ENCODE measurements at places on chromosomes 7 and 10. TPM values are rescaled to one million over a fixed set of nuclear protein-coding genes. Genes with fewer than 3 reads are reported as not detected.
A peak's percentile ranks its signal among the peaks of the same experiment; 100 is the strongest.

Gene NRG3
- polyA plus RNA-seq, result not detected

Gene BUD31
- 66.7 TPM for polyA plus RNA-seq

Gene CSGALNACT2
- 2.6 TPM for polyA plus RNA-seq

Gene GJD4
- not detected for polyA plus RNA-seq

Gene MYL10
- polyA plus RNA-seq, result not detected

Gene TACC2
- 96.7 TPM for polyA plus RNA-seq

Gene CHCHD2
- polyA plus RNA-seq, result 1,085 TPM

Gene STAG3
- 0.88 TPM for polyA plus RNA-seq

- DNase-seq, result no peak
Observed at GRCh38 chr7:2728316-2729030, 40.5 kb downstream of the AMZ1 start.

GRCh38 chr10:62817766-62818425 is 1.7 kb upstream of the EGR2 start:
- peak; percentile 75 for DNase-seq

DNA sequence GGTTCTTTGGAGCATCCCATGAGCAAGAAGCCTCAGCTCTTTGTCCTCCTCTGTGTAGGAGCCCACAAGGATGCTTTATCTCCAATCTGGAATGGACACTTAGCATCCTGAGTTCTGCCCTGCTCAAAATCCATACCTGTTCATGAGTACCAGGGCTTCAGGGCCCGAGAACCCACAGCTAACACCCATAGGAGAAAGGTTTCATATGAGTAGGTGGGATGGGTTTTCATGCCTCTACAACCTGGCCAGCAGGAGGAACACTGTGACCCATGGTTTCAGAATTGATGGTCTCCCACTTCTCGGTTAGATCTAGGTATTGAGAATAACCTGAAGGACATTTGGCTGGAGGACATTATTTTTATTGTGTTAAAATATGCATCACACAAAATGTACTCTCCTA is 57.8 kb downstream of the TBXAS1 start:
- no peak for DNase-seq

DNA sequence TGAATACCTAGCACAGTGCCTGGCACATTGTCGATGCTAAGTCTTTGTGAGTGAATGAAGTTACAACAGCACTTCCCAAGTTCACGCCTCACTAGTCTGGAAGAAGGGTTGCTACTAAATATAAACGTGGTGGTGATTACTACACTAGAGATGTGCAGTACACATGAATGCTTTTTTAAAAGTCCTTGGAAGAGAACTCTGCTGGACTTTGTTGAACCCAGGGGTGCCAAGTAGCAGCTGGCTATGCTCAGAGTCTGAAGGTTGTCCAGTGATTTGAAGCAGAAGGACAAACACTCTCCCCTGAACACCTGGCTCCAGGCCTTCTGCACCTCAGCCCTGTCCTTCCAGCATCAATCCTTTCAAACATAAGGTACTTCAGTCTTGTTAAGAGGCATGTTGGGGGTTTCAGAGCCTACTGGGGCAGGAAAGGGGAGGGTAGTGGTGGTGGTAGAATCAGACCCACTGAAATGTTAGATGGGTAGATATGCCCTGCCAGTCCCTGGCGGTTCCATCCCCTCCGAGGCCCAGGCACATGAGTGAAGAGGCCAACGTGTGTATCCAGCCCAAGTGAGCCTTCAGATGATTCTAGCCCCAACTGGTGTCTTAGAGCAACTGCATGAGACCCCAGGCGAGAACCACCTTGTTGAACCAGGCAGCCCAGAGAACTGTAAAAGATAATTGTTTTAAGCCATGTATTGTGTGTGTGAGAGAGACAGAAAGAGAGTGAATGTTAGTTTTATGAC is 94.4 kb downstream of the TAX1BP1 start:
- peak; percentile 33 for DNase-seq

DNA sequence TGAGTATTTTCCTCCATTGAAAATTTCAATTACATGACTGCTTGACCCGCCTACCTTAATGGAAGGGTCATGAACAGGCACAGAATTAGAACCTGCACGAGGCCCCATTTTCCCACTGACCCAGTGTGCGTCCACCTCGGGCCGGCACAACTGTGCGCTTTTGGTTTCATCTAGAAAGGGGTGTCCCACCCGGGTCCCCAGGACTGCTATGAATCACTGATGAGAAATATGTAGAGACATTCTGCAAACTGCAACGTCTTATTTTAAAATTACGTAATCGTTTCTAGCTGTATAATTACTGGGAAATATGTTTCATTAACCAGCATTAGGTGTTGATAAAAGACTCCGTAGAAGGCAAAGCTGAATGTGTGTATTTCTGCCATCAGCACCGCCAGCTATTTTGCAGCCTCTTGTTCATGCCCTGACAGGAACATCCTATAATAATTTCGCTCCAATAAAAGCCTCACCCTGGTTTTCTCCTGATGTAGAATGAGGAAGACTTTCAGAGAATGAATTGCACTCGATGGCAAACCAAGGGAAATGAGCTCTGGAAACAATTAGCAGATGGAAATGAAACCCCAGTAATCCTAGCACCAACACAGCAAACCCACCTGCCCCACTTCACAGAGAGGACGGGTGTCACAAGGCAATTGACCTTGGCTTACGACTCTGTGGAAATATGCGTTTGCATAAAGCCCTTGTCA is 562.1 kb downstream of the DNAJB6 start:
- DNase-seq, result no peak

DNA sequence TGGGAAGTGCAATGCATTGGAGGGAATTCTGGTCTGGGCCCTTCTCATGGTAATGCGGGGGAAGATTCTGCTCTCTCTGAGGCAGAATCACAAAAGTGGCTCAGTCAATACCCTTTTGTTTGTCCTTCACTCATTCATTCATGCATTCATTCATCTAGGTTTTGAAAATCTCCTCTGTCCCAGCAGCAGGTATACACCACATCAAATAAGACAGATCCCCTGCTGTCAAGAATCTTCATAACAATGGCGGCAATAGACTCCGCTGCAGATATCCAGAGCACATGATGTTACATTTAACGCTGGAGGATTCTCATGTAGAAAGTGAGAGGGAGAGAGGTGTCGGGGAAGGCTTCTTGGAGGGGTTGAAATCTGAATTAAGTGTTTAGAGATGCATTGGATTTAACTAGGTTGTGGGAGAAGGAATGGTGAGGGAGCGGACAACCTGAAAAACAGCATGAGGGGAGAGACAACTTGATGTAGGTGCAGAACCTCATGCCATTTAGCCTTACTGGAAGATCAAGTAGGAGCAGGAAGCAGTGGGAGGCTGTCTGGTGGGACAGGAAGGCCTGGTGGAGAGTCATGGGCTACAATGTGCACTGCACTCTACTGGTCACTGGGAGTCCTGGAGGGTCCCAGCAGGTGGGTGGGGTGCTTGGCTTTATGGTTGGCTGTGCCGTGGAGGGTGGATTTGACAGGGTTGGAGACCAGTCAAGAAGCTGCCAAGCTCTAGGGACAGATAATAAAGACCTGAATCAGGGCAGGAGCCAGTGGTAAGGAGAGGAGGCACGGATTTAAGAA is 5.2 kb upstream of the FAM180A start:
- DNase-seq, result no peak

DNA sequence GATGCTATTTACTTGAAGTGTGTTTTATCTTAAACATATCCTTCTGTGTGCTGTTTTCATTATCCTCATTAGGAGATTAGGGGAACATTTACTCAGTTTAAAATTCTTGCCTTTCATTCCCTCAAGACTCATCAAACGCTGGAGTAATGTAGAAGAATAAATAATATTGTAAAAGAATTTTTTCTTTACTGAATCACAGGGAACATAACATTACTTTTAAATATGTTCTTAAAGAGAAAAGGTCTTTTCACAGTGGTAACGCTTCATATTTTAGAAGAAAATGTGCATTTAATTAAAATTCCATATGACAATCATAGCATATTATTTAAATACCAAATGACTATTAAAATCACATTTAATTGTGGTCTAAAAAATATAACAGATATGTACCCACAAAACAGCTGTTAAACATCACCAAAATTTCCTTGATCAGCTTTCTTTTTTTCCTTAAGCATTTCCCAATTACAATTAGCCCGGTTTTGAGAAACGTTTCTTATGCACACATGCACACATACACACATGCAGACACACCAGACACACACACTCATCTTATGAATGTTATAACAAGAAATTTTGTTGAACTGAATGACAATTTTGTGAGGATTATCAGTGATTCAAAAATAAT is 102.0 kb upstream of the GLI3 start:
- no peak for DNase-seq

DNA sequence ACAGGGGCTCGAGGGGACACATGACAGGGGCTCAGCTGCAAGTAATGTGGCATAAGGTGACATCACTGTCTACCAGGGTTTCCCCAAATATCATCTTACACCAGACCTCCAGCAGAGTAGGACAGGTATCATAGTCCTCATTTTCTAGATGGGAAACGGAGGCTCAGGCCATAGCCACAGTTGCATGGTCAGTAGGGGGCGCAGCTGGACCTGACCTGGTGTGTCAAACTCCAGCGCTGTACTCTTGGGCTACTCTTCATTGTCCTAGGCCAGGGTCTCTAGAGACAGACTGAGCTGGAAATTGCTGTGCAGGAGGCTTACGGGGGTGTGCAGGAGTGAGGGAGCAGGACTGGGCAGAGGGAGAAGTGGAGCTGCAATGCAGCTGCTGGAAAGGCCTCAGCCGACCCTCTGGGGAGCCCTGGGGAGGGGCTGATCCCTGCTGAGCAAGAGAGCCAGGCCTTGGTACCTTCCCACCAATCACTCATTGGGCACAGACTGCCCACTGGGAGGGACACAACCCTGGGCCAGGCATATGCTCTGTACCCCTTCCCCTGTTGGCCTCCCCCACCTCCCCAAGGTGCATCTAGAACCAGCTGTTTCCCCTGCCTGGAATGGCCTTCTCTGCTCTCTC is 89.9 kb downstream of the CDH23 start:
- DNase-seq, result peak; percentile 54

DNA sequence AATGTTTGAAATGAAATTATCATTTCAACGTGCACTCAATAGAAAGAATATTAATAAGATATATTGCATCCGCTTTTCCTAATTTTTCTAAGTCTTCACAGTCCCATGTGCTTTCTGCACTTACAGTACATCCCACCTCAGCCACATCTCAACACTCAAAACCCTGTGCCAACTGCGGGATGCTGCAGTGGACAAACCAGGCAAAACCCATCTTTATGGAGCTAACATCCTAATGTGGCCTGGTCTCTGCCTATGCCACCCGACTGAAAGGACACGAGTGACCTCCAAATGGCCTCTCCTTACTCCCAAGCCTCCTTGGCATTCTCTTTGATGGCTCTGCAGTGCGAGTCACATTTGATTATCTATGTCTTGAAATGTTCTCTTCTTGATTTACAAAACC is 57.4 kb upstream of the ADRB1 start:
- DNase-seq, result no peak

- no peak for DNase-seq
Observed at GRCh38 chr7:153193144-153193595, 433.6 kb downstream of the ACTR3B start.

DNA sequence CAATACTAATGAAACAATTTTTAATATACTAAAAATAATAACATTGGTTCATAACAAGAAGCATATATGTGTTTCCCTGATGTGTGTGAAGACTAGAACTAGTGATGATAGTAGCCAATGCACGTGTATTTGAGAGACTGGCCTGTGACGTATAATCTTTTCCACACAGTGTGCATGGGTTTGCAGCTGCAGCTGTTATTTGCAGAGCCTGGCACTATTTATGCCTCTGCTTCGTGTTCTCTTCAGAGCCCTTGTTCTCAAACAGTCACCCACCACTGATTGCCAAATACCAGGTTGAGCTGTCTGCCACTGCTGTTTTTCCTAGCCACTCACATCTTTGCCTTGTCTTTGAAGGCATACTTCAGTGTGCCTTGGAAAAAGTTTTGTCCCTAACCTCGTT is 531.7 kb downstream of the ETV1 start:
- DNase-seq, result peak; percentile 27

GRCh38 chr10:21337171-21337792 is 188.2 kb downstream of the SKIDA1 start:
- DNase-seq, result no peak

DNA sequence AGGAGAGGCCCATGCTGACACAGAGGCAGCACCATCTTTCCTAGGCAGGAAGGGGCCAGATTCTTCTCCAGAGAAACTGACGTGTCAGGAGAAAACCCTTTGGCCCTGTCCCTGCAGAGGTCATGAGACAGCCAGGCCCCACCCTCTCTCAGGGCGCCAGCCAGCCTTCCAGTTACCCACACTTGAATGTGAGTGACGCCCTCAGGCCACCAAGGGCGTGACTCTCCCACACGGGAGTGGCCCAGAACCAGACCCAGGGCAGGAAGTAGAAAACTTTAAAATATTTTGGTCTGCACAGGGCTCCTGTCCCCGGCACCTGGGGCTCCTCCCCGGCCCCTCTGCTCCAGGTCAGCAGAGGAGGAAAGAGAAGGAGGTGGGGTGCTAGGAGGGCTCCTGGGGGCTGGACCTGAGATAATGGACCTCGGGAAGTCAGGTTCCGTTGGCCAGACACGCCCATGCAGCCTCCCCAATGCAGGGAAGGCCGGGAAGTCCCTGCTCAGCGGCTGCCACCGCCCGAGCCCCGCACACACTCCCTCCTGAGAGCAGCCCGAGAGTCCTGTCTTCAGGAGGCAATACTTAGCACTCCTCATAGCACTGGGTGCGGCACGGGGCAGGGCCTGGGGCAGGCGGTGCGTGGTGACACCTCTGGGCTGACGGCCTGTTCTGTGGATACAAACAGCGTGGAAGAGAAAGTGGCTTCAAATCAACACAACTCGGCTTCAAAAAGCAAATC is 67.0 kb upstream of the CFAP46 start:
- DNase-seq, result peak; percentile 91

- no peak for DNase-seq
Observed at GRCh38 chr7:5036446-5036845, 9.2 kb upstream of the RBAK start.

DNA sequence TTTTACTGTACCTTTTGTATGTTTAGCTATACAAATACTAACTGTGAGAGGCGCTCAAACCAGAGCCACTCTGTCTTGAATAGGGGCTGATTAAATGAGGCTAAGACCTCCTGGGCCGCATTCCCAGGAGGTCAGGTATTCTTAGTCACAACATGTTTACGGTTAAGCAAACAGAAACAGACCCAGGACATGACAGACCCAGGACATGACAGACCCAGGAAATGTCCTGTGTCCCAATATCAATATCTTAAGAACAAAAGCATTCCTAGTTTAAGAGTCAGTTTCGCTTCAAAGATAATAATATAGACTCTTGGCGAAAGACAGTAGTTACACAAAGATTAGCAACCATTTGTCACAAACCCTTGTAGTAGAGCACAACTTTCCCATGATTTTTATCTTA is 304.5 kb downstream of the CCSER2 start:
- no peak for DNase-seq

DNA sequence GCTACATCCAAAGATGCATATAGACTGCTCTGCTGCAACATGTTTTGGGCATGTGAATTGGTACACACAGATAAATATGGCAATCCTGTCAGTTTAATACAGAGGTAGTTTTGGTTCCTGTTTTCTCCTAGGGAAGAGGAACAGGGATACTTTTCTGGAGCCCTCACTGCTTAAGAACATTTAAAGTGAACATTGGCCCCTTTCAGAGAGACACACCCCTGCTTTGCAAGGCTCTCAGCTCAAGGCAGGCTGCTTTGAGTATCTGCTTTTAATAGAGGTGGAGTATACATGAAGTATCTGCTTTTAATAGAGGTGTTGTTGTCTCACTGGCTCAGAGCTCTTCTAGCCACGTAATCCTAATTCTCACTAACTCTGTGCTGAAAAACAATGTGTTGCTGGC is 38.9 kb downstream of the CYP51A1 start:
- DNase-seq, result no peak
